ENCODE measurements at places on chromosomes 13 and 19. TPM values are rescaled to one million over a fixed set of nuclear protein-coding genes. Genes with fewer than 3 reads are reported as not detected.

The DENND1C gene
- 0.68 TPM for polyA plus RNA-seq

The LRRC4B gene
- polyA plus RNA-seq: 1.6 TPM

The SERP2 gene
- 36.2 TPM for polyA plus RNA-seq

The EDNRB gene
- 28.2 TPM for polyA plus RNA-seq

The FBXO17 gene
- 8.2 TPM for polyA plus RNA-seq

The KIR3DL2 gene
- not detected for polyA plus RNA-seq

The FCGBP gene
- polyA plus RNA-seq: 2.1 TPM
